ENCODE measurements at places on chromosomes 16 and 17.

GRCh38 chr17:54985476-54985875, 16.9 kb downstream of the STXBP4 start:
- DNase-seq = no peak

DNA sequence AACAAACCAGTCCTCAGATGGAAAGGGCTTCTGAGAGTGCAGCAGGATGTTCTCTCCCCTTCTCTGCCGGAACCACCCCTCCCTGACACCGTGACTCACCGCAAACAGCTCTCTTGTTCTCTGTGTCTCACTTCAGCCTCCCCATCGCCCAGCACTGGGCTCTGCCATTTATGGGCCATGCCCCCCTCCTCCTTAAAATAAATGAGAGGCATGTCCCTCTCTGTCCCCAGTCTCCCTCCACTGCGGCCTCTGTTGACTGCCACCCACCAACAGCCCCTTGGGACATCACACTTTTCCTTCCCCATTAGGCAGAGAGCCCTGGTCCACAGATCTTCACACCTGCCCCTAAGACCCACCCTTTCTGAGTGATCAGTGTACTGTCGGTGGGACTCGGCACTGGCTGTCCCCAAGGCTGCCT, 6.3 kb downstream of the CCDC102A start:
- DNase-seq = no peak

DNA sequence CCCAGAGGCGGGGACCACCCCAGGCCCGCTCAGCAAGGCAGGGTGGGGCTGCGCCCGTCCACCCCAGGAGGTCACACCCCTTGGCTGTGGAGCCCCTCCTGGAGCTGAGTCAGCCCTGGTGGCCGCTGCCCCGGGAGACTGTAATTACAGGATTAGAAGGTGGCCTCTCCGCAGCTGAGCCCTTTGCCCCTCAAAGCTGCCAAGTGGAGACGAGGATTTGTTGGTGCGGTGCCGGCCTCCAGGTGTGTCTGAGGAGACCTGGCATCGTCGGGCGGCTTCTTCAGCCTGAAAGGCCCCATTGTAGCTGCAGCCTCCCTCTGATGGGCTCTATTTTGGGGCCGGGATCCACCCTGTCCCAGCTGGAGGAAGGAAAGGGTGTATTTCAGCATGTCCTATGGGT, 22.7 kb upstream of the SPNS2 start:
- DNase-seq = no peak

DNA sequence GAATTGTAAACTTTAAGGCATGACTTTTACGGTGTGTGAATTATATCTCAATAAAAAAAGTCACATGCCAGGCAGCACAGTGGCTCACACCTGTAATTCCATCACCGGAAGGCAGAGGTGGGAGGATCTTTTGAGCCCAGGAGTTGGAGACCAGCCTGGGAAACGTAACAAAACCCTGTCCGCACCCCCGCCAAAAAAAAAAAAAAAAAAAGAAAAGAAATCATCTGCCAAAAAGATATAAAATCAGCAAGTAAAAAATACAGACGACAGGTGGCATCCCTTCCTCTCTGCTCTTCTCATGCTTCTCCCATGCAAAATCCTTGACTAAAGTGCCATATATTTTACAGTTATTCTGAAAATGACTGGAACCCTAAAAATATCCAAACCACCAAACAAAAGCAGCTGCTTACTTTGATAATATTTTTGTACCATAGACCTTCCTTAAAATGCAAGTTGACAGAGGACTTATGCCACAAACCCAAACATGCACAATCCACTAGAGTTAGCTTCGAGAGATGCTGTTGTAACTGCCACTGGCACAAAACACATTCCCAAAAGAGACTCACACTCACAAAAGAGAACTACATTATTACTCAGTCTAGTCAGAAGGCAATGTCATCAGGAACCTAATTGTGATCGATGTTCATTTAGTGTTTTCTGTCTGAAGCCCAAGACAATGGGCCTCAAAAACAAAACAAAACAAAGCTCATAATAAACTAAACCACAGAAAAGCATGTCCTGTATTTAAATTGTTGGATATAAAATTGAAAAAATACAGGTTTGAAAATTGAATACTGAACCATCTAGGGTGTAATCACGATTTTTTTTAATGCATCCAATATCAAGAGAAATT, 2.4 kb downstream of the CRLF3 start:
- DNase-seq = no peak

- no peak for DNase-seq
Measured at GRCh38 chr17:56779322-56779721, 54.4 kb downstream of the C17orf67 start.
